ENCODE measurements at places on chromosomes 12 and 14. TPM values are rescaled to one million over a fixed set of nuclear protein-coding genes. Genes with fewer than 3 reads are reported as not detected.

The ESR2 gene
- 0.33 TPM for total RNA-seq

The INHBE gene
- not detected for total RNA-seq

The CARMIL3 gene
- under 0.01 TPM for total RNA-seq

The HSP90AA1 gene
- total RNA-seq, result 385 TPM

The ITGB7 gene
- under 0.01 TPM for total RNA-seq

The DHRS2 gene
- 0.38 TPM for total RNA-seq

The HNF1A gene
- not detected for total RNA-seq

The TSPAN19 gene
- total RNA-seq, result not detected

The LBHD2 gene
- not detected for total RNA-seq

The SMIM41 gene
- 0.19 TPM for total RNA-seq

The MIP gene
- total RNA-seq, result 0.29 TPM

The OR4K13 gene
- total RNA-seq, result not detected

The SLCO1B1 gene
- total RNA-seq, result not detected

The CCDC88C gene
- total RNA-seq, result 40.3 TPM

The PPFIBP1 gene
- total RNA-seq, result 250 TPM

The AQP6 gene
- total RNA-seq, result not detected

The VWF gene
- total RNA-seq, result 2,070 TPM

The RPL10L gene
- not detected for total RNA-seq

The MYH6 gene
- not detected for total RNA-seq

The MYRFL gene
- total RNA-seq, result under 0.01 TPM

The ACTR6 gene
- 19.3 TPM for total RNA-seq

The TPI1 gene
- 836 TPM for total RNA-seq

The TMPRSS12 gene
- total RNA-seq, result not detected

The DYRK2 gene
- 11.9 TPM for total RNA-seq

The BATF gene
- 2.9 TPM for total RNA-seq

The APOF gene
- total RNA-seq, result not detected

The ASB2 gene
- not detected for total RNA-seq

The RD3L gene
- total RNA-seq, result not detected

The OTX2 gene
- total RNA-seq, result not detected

The MYH7 gene
- total RNA-seq, result not detected

The SRGAP1 gene
- total RNA-seq, result 6.9 TPM

The MDP1 gene
- 9.1 TPM for total RNA-seq

The KERA gene
- total RNA-seq, result not detected

The ANO2 gene
- 58.5 TPM for total RNA-seq

The C14orf132 gene
- total RNA-seq, result 0.98 TPM
